Ascending aorta (tissue), 2 donors: ENCODE measurements at places on chromosomes 12 and 14.

DNA sequence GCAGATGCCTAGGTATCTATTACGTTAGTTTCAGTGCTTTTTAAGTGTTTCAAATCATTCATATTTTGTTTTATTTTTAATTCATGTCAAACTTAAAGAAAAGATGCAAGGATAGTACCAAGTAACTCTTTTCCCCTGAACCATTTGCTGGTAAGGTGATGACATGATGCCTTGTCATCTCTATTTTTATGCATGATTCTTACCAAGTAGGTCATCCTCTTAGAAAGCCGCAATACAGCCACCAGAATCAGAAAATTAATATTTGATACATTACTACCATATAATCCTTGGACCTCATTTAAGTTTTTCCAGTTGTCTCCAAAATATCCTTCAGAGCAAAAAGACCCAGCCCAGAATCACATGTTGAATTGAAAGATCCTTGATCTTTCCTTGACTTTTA lies 22.3 kb downstream of the ATP5MC2 start:
- no peak for DNase-seq

DNA sequence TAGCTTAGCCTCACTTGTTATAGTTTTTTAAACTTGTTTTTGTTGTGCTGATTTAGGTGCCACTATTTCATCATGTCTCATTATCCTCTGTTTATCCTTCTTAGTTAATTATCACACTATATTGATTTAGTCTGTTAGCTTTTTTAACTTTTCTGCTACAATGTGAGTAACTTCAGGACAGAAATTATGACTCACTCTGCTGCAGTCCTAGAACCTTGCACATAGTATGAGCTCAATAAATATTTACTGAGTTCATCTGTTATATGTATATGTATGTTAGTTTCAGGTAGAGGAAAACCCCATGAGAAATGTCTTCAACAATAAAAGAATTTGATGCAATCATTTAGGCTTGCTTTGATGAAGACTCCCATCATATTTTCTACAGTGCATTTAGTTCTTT lies 224.3 kb upstream of the NAV3 start:
- no peak for DNase-seq

GRCh38 chr14:50734950-50735695 lies 67.0 kb upstream of the SAV1 start:
- no peak for DNase-seq

- no peak for DNase-seq
These were observed 59.9 kb downstream of the BMP4 start for GRCh38 chr14:53896726-53897125.

GRCh38 chr14:73896521-73896920 lies 9.9 kb downstream of the ZNF410 start:
- DNase-seq = no peak

DNA sequence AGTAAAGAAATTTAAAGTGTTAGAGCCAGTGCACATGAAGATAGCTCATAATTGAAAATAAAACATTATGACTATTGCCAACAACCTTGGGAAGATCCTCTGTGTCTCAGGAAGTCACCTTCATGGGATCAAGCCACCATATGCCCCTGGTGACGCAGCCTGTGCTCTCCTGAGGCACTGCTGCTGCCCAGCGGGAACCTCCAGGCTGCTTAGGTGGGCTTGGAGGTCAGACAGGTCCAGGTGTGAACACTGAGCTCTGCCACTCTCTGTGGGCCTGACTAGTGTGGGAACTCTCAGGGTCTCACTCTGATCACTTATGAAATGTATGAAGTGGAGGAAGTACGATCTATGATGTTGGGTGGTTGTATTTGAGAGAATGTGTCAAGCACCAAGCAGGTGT lies 16.7 kb downstream of the SLC35E3 start:
- no peak for DNase-seq

DNA sequence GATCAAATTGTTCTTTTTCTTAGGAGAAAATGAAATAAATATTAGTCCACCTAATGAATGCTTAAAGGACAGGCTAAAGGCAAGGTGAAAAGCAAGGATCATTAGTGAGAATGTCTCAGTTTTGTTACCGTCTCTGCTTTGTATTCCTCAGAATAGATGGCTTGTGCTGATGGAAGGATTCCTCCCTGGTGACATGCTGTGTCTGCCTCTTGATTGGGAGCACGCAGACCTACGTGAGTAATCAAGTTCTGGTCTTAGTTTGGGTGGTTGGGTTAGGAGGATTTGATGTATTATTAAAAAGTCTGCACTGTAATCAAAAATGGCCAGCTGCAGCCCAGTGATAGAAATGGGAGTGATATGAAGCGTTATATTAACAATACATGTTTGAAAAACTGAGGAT lies 78.8 kb upstream of the RTL1 start:
- no peak for DNase-seq

DNA sequence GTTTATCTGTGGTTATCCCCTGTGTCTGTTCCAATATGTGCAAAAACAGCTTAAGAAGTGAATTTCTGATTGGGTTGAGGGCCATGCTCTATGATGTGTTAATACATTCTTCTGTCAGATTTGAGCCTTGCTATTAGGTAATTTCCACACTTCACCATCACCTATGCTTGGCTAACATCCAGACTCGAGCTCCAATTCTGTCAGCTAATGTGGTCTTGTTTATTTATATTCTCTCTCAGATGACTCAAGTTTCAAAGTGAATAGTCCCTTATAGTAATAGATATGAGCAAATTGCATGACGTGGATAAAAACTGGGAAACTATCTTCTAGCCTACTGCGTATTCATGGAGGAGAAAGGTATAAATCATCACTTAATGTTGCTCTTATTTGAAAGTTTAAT lies 451.3 kb downstream of the SNAPC1 start:
- DNase-seq = no peak

- DNase-seq = no peak
These were observed 451.8 kb upstream of the TBX3 start for GRCh38 chr12:115135800-115136211.

DNA sequence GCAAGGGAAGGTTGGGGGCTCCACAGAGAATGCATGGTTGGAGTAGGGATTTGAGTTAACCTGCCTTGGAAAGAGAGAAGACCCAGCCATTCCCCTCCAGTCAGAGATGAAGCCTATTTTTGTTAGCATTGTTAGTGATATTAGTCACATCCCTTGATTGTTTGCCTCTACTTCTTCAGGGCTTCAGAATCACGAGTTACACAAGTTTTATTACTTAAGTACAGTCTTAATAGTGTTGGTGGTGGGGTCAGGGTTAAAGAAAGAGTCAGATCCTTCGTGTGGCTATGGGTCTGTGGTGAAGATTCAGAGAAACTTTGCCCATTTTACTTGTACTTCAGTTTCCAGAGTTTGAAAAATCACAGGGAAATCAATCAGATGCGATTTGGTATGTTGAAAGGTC lies 363.1 kb downstream of the LRIG3 start:
- DNase-seq = no peak

DNA sequence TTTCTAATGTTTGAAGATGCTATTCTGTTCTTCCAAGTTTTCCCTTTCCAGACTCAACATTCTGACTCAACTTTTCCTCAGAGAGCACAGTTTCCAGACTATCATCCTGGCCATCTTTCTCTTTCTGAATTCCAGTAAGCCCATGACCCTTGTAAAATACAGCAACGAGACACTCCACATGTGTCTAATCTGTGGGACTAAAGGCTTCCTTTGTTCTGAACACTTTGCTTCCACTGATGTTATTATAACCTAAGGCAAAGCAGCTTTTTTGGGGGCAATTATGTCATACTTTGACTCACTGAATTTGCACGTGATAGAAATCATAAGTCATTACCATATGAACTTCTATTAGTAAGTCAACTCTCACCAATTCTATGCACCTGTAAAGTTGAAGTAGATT lies 6.3 kb upstream of the ART4 start:
- DNase-seq = no peak

- DNase-seq = no peak
These were observed 6.1 kb downstream of the CFAP73 start for GRCh38 chr12:113155646-113156045.

DNA sequence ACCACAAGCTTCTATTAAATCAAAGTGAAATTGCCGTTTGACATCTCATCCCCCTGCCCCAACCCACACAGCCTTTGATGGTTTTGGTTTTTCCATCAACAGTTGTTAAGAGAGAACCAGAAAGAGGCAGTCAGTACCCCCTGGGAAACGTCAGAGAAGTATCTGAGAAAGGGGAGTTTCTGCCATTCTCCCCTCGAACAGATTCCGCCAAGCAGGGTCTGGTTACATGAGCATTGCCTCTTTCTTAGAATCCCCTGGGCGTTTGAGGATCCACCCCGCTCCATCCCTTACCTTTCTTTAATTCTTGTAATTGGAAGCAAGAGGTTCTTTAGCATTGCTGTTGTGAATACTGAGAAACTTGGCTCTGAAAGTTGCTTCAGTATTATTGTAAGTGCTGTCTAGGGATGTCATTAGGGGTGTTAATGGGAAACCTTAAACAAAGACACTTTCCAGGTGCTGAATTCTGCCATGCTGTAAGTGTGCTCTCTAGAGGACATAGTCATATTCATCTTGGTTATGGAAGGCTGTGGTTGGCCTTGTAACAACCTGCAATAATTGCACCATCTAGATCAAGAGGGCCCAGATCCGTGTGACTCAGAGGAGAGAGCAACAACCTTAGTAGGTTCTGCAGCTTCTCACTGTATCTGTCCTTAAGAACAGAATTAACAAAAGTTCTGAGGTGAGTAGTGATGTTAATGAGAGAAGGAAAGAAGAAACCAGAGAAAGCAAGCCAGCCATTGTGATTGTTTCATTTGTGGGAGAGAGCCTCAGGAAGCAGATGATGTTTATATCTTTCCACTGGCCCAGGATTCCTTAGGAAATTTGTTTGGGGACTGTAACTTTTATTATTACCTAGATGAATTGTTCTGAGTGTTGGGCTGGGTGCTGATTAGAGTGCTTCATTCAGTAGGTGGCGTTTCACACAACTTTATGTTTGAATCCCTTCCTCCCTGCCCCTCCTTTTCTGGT lies 9.0 kb downstream of the TMBIM6 start:
- no peak for DNase-seq

- DNase-seq = no peak
These were observed 49.1 kb downstream of the CCER1 start for GRCh38 chr12:90905691-90906370.

GRCh38 chr12:8030189-8030588 lies 2.3 kb upstream of the FOXJ2 start:
- DNase-seq = no peak

GRCh38 chr12:15705606-15706005 lies 83.6 kb downstream of the EPS8 start:
- DNase-seq = no peak

DNA sequence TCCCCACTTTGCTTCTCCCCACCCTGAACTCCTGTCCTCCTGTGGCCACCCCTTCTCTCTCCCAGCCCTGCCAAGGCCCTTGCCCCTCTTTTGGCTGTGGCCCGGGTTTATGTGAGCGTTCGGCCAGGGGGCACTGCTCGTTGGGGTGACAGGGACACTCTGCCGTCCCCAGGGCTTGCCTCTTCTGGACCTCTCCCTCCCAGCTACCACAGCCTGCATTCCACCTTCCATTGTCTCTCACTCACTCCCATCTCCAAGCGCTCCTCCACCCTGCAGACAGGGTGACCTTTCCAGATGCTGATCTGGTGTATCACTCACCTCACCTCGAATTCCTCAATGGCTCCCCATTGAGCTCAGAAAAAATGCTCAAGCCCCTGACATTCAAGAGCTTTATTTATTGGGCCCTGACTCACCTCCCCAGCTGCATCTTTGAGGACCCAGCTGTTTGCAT lies 1.4 kb downstream of the SERPINA9 start:
- no peak for DNase-seq

DNA sequence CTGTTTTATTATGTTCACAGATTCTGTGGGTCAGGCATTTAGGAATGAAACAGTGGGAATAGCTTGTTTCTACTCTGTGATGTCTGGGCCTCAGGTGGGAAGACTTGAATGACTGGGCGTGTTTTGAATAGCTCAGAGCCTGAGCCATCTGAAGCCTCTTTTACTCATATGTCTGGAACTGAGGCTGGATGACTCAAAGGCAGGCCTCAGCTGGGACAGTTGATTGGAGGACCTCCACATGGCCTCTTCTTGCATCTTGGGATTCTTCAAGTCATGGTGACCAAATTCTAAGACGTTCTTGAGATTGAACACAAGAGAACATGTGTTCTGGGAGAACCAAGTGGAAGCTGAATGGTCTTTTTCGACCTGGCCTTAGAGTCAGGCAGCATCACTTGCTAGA lies 45.8 kb upstream of the TBX3 start:
- no peak for DNase-seq

- DNase-seq = no peak
These were observed 6.8 kb downstream of the KCNMB4 start for GRCh38 chr12:70372881-70373280.

- no peak for DNase-seq
These were observed 15.5 kb upstream of the CCER1 start for GRCh38 chr12:90970471-90970870.

- no peak for DNase-seq
These were observed 115.7 kb downstream of the PCNX1 start for GRCh38 chr14:71022939-71023338.

GRCh38 chr12:63948211-63948610 lies 103.7 kb downstream of the SRGAP1 start:
- no peak for DNase-seq

GRCh38 chr14:81771651-81772275 lies 238.1 kb upstream of the SEL1L start:
- no peak for DNase-seq

DNA sequence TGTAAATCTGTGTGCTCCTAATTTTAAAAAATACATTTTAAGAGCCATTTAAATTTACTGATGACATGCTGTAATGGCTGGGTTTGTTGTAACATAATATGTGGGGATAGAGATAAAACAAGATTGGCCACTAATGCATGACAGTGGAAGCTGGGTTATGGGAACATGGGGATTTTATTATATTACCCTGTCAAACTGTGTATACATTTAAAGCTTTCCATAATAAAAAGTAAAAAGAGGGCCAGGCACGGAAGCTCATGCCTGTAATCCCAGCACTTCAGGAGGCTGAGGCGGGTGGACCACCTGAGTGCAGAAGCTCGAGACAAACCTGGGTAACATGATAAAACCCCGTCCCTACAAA lies 9.1 kb downstream of the TMEM233 start:
- no peak for DNase-seq

DNA sequence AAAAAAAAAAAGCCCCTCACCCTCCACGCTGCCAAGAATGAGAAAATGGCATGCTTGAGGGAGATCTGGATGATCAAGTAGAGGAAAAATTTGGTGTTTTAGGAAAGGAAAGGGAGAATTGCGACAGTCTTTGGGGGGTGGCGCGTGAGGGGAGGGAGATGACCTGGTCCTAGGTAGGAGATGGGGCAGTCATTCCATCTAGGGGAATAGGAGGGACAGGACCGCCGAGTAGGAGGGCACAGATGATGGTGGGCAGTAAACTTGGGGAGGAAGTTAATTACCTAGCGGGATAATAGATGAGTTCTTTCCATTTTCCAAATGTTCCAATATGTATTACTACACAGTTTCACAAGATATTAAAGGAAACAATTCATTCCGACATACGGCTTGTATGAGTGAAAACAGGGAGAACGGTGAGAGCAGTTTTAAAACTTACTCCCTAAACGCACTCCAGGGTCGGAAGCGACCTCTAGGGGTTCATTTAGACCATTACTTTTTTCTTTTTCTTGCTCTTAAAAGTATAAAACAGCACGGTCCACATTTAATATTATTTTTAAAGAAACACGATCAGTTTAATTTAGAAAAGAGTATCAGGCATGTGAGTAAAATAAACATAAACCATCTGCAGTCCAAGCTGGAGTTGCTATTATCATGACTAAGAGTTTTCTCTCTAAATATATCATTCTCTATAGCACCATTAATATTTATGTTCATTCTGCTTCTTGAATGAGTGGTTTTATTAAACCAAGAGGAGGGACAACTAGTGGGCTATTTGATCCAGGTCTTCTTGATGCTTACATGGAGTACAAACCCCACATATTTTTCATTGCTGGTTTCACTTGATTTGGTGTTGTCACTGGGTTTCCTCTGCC lies 3.0 kb upstream of the FNTB start:
- no peak for DNase-seq
